NCI-H526 (cell line): ENCODE measurements at places on chromosomes 12 and 14.

GRCh38 chr12:105233041-105233905 is 2.7 kb downstream of the APPL2 start:
- DNase-seq = no peak

DNA sequence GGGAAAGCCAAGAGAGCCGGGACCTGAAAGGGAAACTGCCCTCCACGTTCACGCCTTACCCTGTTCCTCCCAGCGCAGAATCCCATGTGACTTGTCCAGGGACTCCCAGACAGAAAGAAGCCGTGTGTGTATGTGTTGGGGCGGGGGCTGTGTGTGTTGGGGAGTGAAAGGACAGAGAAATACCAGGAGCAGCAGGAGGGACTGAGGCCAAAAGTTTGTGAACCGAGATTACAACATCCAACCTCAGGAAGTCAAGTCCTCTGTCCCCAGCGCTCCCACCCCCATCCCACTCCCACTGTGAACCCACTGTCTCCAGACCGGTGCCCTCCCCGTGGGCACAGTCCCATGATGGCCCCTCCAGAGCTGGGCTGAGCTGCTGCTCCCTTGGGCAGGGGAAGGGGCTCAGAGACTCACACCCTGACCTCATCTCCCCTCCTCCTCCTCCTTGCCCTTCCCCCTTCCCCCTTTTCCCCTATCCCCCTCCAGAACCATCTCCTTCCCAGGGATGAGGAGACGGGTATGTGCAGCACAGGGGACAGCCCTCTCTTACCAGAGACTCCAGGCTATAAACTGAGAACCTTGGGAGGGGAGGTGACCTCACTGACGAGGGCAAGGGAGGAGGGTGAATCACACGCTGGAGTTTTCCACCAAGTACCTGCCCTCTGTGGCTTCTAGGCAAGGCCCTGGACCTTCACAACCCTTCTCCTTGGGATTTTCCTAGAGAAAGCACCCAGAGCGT is at the start of gene SLC6A12:
TSS of gene SLC6A12 (minus strand) at position 155 of the 739 bp plus-strand sequence. CDS start 4,171 bp downstream, outside the sequence.
- DNase-seq = no peak

DNA sequence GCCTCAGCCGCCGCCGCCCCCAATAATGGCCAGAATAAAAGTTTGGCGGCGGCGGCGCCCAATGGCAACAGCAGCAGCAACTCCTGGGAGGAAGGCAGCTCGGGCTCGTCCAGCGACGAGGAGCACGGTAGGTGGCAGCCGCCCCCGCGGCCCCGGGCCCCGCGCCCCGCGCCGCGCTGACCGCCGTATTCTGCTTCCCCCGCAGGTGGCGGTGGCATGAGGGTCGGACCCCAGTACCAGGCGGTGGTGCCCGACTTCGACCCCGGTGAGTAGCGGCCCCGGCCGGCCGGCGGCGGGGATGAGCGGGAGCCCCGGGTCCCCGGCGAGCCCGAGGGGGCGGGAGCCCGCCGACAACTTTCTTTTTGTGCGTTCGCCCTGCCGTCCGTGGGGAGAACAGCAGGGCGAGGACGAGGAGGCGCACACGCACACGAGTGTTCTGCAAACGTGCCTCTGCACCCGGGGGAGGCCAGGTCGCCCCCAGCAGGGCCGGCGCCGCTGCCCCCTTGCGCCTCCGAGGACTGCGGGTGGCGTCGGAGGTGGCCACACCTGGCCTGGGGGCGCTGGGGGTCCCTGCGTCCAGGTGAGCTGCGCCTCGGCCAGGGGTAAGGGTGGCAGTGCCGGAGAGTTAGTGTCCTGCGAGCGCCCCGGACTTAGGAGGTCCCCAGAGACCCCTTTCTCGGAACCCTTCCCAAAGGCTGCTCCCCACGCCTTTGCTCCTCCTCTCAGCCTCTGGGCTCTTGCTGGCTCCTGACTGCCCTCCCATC is 794 bp downstream of the RCOR1 start:
- DNase-seq = no peak

- DNase-seq = no peak
These were observed 469 bp upstream of the LRFN5 start for GRCh38 chr14:41606282-41606531.
